ENCODE measurements at places on chromosomes 6 and 20.

- DNase-seq = no peak
Measured at GRCh38 chr20:35888657-35889056, 65.6 kb downstream of the SCAND1 start.

- DNase-seq = no peak
Measured at GRCh38 chr6:24923885-24924401, 11.8 kb downstream of the RIPOR2 start.

DNA sequence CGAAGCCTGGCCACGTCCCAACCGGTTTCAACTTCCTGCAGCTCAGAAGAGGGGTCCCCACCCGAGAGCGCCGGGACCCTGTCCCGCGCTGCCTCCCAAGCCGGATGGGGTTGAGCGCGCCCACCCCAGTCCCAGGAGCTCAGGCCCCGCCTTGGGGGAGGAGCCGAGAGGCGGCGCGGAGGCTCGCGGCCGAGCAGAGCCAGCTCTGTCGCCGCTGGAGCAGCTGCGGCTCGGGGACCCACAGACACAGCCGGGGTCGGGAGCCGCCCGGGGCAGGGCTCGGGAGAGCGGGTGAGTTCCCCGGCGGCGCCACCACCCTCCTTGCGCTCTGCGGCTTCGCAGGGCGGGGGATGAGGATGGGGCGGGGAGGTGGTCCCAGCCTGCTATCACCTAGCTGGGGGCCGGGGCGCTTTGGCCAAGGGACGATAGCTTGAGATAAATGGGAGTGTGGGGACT is at the start of gene PPP1R16B:
PPP1R16B (plus strand) TSS at position 196 of the 456 bp plus-strand sequence. CDS start 30,229 bp downstream, outside the sequence.
- DNase-seq = no peak

DNA sequence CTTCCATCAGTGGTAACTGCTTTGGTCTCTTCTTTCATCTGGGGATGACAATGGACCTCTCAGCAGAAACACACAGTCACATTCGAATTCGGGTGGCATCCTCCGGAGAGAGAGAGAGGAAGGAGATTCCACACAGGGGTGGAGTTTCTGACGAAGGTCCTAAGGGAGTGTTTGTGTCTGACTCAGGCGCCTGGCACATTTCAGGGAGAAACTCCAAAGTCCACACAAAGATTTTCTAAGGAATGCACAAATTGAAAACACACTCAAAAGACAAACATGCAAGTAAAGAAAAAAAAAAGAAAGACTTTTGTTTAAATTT is 6.1 kb downstream of the EDN1 start:
- peak; percentile 87 for DNase-seq

GRCh38 chr6:126721581-126722160 is 381.8 kb downstream of the CENPW start:
- DNase-seq = peak; percentile 95

DNA sequence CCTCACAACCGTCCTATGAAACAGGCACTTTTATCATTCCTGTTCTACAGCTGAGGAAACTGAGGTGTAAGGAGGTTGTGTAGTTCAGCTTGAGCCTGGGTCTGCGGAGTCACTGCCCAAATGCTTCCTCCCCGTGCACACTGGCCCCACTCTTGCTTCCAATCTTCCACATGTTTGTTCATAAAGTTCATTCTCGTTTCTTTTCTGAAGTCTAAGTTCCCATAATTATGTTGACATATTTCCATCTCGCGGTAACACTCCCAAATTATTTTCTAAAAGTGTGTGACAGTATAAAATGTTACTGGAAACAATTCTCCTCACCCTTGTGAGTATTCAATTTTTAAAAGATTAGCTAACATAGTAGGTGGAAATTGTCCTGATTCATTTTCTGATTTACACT is 106.9 kb downstream of the SLC22A3 start:
- DNase-seq = no peak

- DNase-seq = no peak
Measured at GRCh38 chr20:54237116-54237943, 29.4 kb downstream of the PFDN4 start.

GRCh38 chr6:42407379-42407778 is 44.3 kb downstream of the TRERF1 start:
- DNase-seq = peak; percentile 86

GRCh38 chr20:3452690-3453089 is 18.1 kb upstream of the ATRN start:
- DNase-seq = peak; percentile 34

- DNase-seq = no peak
Measured at GRCh38 chr20:391041-391711, 10.6 kb downstream of the TRIB3 start.

- DNase-seq = peak; percentile 96
Measured at GRCh38 chr6:132252113-132252512, 149.2 kb downstream of the MOXD1 start.

- no peak for DNase-seq
Measured at GRCh38 chr6:76174722-76175121, 102.3 kb upstream of the IMPG1 start.

- DNase-seq = no peak
Measured at GRCh38 chr6:92582211-92582610, 837.1 kb downstream of the EPHA7 start.

Measured in epithelial cell of esophagus (primary cell).